ENCODE measurements at places on chromosomes 5 and 9.

GRCh38 chr9:4530375-4530774 is 40.1 kb downstream of the SLC1A1 start:
- no peak for DNase-seq

GRCh38 chr9:21121079-21121478 is 20.6 kb downstream of the IFNW1 start:
- DNase-seq = no peak

GRCh38 chr9:116153765-116154333 is at the start of gene PAPPA:
Gene PAPPA, plus strand, starts transcription at chr9:116153791. Its CDS starts 382 bp downstream, at chr9:116154173.
- no peak for DNase-seq

DNA sequence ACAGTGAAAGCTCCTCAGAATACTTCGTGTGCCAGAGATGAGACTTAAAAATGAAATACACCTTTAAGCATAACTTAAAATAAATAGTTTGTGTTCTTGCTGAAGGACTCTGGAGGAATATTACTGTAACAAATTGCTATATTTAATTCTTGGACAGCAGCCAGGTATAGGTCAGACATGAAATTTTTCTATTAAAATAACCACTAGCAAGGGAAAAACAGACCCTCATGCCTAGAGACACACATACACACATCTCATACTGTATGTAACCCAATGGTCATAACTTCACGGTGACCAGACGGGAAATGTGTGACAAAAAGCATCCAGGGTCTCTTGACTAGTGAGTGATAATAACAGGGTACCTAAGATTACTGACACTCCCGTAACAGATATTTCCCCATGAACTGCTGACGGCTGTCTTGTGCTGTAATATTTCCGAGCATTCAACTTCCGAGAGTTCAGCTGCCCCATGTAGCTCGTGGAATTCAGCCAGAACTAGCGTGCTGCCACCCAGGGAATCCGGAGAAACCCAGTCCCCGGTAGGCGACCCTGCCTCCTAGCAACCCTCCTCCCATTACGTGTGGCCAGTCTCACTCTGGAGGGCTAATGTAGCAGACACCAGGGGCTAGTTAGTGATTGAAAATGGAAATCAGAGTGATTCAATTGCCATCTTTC is 2295.1 kb upstream of the WWC1 start:
- DNase-seq = no peak

DNA sequence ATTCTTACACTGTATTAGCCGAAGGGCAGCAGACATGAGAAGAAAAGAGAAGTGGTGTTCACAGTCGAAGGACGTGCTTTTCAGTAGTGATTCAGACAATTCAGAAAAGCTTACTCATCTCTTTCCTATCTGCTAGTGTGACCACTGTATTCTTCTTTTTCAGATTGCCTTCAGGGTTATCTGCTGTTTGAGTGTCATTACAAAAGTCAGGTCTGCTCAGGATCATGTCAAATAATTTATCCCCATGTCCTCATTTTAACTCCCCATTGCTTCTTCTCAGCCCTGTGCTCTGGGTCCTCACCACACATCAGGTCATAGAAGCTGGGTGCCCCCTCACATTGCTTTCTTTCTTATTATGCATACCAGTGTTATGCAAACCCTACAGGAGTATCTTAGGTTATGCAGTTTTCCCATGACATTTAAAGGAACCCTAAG is 394.0 kb downstream of the CETN3 start:
- no peak for DNase-seq

- DNase-seq = no peak
These were observed 21.8 kb upstream of the RNF145 start for GRCh38 chr5:159231167-159231566.

DNA sequence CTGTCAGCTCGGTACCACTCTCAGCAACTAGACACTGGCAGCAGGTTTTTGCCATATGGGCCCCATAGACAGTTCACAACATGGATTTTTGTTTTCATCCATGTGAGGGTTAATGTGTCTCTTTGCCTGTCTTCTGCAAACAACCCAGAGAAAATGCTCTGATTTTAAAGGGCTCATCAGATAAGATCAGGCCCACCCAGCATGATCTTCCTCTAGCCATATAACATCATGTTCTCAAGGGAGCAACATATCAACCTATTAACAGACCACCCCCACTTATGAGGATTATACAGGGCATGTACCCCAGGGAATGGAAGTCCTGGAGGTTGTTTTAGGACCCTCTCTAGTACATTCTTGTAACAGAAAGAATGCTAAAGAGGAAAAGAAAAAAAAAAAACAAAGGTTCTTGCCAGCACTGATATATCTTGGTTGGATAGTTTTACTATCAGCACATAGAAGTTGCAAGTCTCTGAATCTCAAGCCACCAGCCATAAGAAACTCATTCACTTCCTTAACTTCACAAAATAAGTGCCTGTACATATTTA is 1015.1 kb downstream of the TLE4 start:
- DNase-seq = no peak

GRCh38 chr5:113123618-113124017 is 147.0 kb downstream of the DCP2 start:
- DNase-seq = no peak

GRCh38 chr5:149018909-149019443 is 43.9 kb downstream of the SH3TC2 start:
- DNase-seq = no peak

DNA sequence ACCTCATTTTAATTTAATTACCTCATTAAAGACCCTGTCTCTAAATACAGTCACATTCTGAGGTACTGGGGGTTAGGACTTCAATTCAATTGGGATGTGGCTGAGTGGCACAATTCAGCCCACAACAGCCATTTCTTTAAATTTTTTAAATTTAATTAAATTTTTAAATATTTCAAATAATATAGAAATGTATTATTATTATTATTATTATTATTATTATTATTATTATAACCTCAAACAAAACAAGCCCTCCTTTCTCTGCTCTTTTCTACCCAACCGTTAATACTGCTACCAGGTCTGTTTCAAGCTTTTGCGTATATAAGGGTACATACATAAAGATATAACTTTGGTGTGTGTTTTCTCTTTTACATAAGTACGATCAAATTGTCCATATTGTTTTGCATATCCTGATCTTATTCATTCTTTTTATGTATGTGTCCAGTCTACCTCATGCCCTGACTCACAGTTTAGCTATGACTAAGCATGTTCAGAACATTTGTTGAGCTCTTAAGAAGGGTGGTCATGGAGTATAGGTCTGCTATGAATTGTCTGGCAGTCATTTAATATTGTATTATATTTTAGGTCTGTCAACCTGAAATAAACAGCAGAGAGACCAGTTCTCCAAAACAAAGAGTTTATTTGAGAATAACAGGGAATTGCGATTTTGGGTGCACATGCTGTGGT is 16.1 kb upstream of the RAB14 start:
- DNase-seq = no peak

DNA sequence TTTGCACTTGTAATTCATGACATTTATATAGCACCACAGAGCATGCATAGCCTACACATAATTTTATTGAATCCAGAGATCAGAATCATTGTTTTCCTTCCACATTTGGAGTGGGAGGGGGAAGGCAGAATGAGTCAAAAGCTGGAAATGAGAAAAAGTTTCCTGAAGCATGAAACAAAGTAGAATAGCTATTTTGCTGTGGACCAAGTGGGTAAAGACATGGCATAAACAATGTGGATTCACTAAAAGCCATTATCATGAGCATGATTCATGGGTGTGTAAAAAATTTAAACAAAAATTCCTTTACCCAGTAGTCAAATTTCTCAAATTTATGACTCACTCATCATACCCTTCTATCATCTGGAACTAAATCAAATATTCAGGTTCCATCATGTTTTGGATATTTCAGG is 97.9 kb downstream of the YIPF5 start:
- no peak for DNase-seq

GRCh38 chr9:124442379-124442778 is 7.9 kb upstream of the ADGRD2 start:
- DNase-seq = no peak

- DNase-seq = no peak
These were observed 92.5 kb downstream of the SIL1 start for GRCh38 chr5:139105621-139106071.

DNA sequence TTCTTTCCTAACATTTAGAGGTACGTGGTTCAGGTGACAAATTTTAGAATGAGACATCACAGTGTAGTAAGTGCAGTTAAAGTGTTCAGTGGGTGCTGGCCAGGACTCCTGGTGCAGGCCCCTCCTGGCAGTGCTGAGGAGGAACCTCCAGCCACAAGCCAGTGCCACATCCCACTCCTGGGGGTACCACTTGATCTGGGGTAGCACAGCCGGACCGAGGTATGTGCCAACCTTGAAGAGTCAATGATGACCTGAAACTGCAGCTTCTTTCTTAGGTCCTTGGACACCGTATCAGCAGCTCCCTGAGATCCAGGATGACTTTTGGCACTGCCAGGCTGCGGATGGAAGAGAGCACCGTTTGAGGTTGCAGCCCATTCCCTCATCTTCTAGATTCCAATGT is 310.4 kb upstream of the IRX4 start:
- DNase-seq = no peak

DNA sequence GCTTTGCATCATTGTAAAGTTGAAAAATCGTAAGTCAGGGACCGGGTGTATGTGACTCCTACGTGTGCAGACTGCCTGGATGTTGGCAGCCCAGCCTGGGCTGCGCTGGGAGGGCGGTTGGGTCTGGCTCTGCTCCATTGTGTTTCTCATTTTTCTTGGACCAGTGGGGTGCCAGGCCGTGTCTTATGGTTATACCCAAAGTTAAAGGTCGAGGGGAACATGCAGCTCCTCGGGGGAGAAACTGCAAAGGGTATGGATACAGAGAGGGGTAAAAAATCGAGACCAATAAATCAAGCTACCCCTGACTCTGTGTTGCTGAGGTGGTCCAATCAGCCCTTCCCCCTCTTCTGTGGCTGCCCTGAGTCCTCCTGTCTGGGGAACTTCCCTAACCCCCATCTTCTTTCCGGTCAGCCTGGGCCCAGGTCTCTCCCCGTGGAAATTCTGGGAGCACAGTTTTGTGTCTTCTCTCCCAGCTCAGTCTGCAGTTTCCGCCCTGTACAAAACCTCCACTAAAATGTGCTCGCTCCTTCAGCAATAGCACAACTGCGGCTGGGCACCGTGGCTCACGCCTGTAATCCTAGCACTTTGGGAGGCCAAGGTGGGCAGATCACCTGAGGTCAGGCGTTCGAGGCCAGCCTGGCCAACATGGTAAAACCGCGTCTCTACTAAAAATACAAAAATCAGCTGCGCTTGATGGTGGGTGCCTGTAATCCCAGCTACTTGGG is 34.1 kb upstream of the UNC5A start:
- no peak for DNase-seq

DNA sequence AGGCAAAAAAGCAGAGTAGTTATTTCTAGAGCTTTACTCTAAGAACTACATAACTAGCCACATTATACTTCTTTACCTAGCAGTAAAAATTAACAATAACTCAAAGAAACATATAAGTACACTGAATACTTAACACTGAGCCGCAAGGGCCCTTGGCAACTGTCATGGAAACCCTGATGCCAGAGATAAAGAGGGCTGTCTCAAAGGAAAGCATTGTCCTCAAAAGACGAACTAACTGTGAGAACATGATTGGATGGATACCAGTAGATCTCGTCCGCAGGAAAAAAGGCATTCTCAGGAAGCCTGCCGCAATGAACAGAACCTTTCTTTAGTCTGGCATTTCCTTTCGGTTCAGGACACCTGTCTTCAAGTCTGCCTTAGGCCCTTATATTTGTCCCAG is 379.0 kb upstream of the SLC30A5 start:
- no peak for DNase-seq

DNA sequence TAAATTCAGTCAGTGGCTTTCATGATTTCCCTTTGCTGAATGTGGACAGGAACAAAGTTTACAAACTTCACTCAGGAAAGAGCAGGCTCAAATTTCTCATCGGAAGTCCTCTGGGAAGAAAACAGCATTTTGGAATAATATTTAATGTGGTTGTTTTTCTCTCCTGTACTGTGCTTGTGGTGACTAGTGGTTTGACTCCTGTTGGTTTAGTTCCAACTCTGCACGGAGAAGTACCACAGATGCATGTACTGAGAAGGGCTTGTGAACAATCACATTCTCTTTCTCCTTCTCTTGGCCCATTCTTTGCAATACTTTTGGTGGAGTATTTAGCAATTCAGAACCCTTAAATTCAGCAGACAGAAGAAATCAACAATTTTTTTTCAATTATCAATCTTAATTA is 13.3 kb downstream of the MPDZ start:
- DNase-seq = no peak

GRCh38 chr5:143427122-143427735 is 23.7 kb upstream of the NR3C1 start:
- no peak for DNase-seq

- no peak for DNase-seq
These were observed 47.3 kb upstream of the CDKN2B start for GRCh38 chr9:22056402-22056801.

- no peak for DNase-seq
These were observed 46.6 kb downstream of the ATG10 start for GRCh38 chr5:82018462-82018861.

GRCh38 chr5:43051684-43052083 is 11.6 kb upstream of the ANXA2R start:
- no peak for DNase-seq

DNA sequence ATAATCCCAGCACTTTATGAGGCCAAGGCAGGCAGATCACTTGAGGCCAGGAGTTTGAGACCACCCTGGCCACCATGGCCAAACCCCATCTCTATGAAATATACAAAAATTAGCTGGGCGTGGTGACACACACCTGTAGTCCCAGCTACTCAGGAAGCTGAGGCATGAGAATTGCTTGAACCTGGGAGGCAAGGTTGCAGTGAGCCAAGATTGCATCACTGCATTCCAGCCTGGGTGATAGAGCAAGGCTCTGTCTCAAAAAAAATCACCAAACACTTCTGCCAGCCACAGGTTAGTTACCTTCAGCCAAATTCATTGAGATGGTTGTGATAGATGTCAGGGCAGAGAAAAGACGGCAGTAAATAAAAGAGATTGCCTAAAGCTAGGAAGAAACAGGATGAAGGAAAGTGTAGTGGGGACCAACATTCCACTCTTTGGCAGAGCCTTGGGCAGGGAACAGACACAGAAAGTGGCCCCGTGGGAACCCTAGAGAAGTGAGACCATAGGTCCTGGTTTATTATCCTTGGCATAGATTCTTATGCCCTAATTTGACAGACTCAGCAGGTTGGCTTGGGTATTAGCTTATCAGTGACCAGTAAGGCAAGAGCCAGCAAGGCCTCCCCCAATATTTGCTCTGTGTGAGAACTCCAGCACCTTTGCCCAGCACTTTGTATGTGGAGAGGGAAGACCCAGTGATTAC is 5.5 kb upstream of the CEP120 start:
- DNase-seq = no peak

DNA sequence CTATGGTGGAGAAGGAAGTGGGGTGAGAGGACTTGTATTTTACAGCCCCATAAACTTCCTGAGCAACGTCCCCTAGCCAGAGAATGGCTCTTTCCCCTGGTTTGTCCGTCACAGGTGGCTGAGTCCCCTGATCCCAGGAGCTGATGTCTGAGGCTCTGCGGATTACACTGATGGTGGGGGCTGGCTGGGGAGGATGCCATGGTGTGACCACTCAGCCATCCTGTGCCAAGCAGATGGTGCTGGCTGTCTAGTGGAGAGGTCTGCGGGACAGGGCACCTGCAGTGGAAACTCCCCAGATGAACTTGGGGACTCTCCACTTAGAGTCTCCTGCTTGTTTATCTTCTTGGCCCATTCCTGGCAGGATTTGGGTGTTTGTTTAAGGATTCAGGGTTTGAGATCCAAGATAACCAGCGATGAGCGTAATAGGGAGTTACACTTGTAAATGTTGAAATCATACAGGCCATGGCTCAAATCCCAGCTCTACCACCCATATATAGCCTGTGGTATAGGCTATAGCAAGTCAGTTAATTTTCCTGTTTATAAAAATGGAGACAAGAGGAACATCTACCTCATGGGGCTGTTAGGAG is 4.7 kb upstream of the PTGS1 start:
- no peak for DNase-seq

- DNase-seq = no peak
These were observed 316.2 kb upstream of the HAPLN1 start for GRCh38 chr5:84036842-84037241.

Measured in stimulated activated CD4-positive, alpha-beta T cell treated with anti-CD3 and anti-CD28 coated beads, Interleukin-12 subunit alpha, Interleukin-12 subunit beta, amount 100 ng/mL, for 4 hours (primary cell).